ENCODE measurements at places on chromosomes 11 and 22.

GRCh38 chr11:77148963-77149715 lies 21.1 kb downstream of the MYO7A start:
- no peak for DNase-seq

GRCh38 chr11:78261367-78261766 lies 72.6 kb downstream of the USP35 start:
- no peak for DNase-seq

- DNase-seq = no peak
Observed at GRCh38 chr22:29629903-29630516, 26.6 kb downstream of the NF2 start.

DNA sequence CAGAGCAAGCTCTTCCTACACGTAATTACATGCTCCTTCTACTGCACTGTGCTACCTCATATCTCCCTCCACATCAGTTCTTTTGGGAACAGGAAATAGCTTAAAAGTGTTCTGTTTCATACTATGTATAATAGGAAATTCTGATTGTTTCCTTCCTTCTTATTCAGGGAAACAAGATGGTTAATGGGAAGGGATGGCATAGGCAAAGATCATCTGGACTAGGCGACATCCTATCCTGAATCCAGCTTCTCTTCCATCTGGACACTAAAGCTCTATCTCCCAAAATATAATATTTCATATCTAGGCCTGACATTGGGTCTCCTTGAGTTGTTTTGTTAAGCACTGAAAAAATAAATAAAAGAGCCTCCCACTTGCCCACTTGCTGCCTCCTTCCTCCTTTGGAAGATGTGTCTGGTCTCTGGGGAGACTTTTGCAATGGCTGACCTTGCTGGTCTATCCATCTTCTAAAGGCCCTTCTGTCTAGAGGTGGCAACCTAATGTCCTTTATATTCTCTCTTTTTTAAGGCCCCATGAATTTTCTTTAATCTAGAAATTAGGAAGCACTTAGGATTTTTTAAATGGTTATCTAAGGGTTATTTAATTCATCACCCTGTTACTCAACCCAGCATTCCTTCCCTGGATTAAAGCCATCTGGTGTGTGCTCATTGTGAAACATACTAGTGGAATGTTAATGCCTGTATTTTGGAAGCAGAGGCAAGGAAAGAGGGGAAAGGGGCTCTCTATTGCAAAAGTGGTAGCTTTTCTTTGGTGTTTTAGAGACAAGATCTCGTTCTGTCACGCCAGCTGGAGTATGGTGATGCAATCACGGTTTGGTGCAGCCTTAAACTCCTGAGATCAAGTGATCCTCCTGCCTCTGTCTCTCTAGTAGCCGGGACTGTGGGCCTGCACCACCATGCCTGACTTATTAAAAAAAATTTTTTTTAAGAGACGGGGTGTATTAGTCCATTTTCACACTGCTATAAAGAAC lies 20.6 kb downstream of the CLMP start:
- no peak for DNase-seq

DNA sequence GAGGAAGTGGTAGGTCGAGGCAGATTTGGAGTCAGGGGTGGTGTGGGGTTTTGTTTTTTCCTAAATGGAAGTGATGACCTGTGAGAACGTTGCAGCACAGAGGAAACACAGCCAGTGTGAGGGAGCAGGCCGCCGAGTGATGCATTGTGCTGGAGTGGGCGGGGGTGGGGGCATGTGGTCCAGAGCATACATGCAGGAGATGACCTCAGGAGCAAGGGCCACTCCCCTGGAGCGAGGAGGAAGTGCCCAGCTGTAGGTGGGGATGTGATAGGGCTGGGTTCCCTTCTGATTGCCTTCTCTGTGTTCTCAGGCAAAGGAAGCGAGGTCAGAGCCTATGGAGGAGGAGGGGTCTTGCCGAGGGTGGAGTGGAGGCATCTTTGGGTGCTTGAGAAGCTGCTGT lies 81.4 kb downstream of the PPP6R3 start:
- no peak for DNase-seq

DNA sequence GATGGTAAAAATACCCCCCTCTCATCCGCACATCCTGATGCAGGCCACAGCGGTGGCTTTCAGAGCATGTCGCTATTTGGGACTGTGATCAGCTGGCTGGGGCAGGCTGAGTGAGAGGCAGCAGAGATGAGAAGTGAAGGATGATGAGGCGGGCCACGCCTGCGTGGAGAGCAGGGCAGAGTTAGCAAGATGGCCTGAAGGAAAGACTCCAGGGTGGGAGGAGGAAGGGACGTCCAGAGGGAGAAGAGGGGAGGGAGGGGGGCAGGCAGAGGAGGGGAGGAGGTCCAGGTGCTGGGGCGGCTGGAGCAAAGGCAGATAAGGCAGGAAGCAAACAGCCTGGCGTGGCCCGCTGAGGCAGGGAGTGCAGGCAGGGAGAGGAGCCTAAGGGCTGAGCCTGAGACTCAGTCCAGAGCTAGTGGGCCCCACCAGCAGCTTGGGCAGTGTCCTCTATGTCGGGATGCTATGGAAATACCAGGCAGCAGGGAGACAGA lies 29.1 kb downstream of the LRFN4 start:
- DNase-seq = no peak

- DNase-seq = no peak
Observed at GRCh38 chr22:24985826-24986214, 33.3 kb downstream of the KIAA1671 start.

DNA sequence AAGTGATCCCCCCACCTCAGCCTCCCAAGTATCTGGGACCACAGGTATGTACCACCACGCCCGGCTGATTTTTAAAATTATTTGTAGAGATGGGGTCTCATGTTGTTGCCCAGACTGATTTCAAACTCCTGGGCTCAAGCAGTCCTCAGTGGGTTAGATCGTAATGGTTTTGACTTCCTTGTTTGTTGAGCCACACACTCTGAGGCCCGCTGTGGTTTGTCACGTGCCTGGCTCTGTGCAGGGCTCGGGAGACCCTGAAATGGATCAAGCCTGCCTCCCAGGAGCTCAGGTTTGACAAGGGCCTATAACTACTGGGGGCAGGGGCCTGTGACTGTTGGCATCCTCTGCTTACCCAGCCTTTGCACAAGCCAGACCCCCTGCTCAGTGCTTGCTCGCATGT lies 68.1 kb downstream of the MPPED1 start:
- no peak for DNase-seq

All from esophagus muscularis mucosa (tissue), 4 donors.